ENCODE measurements at places on chromosomes 12 and 14. TPM values are rescaled to one million over a fixed set of nuclear protein-coding genes. Genes with fewer than 3 reads are reported as not detected.

GRCh38 chr14:71013551-71014192 lies 106.4 kb downstream of the PCNX1 start:
- DNase-seq: no peak

DNA sequence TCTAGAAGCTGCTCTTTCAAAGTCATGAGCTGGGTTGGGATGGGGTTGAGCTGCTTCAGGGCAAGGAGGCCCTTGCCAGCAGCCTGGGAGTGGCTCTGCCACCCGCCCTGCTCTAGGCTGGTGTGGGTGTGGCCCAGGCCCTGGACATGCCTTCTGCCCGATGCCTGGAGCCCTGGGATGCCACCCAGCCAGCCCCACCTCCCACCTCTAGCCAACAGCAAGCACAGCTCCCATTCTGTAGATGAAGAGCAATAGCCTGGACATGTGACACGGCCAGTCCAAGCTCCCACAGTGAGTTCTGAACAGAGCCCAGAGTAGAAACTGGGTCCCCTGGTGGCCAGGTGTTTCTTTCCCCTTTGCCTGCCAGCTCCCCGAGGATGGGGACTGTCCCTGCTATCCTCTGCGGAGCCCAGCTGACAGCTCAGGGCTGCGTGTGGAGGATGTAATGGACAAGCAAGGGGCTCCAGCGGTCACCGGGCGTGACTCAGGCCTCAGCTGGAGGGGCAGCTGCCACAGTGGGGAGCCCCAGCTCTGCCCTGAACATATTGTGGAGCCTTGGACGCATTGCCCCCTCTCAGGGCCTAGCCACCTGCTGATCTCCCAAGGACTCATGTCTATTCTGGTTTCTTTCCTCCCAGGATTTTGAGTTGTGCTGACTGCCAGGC lies 165.2 kb downstream of the TSPAN9 start:
- DNase-seq: no peak

- DNase-seq: no peak
These were observed 157.1 kb downstream of the PLCZ1 start for GRCh38 chr12:18580706-18581105.

DNA sequence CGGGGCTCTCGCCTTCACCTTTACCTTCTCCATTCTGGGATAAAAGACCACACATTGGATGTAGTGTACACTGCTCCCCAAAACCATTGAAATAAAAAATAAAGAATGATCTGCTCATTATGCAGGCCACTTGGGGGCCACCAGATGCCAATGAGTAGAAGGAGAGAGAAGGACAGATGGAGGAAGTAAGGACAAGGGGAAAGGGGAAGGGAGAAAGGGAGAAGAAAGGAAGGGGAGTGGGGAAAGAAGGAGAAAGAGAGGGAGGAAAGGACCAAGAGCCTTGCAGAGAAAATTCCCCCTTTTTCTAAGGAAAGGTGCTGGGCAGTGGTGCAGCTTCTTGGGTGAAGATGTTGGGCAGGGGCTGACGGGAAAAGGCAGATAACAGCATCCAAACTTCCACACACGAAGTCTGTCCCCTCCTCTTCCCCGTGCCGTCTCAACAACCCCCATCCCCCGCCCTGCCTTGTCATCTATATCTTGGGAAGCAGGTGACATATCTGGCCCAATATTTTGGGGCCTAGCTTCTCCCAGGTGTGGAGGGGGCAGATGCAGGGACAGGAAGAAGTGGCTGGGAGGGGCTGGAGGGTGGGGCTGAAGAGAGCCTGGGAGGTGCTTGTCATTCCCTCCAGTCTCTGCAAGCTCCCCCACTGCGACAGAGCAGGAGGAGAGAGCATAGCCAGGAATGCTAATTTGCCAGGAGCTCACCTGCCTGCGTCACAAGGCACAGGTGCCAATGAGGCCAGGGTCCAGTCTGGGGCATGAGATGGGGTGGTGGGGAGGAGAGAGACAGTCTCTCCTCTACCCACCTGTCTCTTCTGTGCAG lies 107.5 kb downstream of the SINHCAF start:
- no peak for DNase-seq

DNA sequence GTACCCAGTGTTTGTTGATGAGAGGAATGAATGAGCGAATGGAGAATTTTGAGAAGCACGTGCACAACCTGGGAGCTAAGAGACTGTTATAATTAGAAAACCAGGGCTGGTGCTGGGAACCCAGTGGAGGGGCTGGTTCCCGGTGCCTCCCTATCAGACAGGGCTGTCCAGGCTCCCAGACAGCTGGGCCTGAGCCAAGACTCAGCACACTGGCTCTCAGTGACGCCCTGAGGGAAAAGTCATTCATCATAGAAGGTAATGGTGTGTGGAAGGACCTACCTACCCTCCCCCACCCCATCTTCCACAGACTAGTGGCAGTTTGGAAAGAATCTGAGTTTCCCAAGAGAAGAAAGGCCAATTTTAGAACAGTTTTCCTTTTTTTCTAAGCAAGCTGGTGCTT lies 34.7 kb downstream of the KCNA5 start:
- no peak for DNase-seq

DNA sequence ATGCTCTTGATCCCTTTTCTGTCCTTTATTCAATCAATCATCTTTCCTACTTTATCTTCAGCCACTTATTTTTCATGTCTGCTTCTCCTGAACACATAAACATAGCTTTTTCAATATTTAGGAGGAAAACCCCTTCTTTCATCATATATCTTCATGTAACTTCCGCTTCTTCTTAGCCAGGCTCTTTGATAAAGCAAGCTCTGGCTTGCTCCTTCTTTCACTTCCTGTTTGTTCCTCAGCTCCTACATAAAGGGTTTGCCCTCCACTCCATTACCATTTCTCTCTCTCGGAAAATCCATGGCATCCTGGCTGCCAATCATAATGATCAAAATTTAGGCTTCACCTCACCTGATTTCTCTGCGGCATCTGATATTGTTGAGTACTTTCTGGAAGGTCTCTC lies 33.7 kb upstream of the HELB start:
- peak; percentile 69 for DNase-seq

DNA sequence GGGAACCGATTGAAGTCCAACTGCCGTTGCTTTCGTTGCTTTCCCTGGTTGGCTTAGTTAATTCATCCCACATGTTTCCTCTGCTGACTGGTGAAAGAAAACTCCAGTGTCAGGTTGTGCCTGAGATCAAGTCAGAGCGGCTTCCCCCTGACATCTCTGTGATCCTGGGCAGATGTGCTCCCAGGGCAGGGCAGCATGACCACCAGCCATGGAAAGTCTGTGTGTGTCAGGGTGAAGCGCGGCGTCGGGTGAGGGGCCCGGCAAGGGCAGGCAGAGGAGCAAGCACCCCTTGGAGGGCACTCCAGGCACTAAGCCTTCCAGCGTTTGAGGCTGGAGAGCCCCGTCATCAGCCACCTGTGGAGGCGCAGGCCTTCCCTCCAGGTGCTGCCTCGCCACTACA lies 54.5 kb upstream of the IGF1 start:
- no peak for DNase-seq

DNA sequence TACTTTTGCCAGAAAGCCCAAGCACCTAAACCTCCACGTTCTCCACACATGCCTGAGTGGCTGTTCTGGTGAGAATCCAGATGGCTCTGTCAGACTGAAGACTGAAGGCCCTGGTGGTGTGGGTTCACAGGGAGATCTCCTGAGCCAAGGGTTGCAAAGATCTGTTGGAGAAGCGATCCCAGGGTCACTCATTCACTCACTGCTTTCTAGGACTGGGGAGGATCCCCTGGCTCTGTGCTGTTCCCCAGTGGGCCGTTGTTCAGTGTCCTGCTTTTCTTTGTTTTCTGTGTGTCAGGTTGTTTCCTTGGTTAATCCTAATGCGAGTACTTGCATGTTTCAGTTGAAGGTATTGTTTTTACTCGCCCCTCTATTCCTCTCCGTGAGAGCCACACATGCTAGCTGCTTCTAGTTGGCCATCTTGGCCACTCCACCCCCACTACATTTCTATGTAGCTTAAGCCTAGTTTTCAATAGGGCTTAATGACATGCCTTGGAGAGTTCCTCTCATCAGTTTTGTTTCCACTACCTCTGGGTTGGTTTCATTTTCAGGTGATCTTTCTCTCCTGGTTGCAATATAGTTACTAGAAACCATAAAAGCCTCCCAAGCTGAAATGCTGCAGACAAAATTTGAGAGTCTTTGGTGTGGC lies 144.5 kb upstream of the SLC38A2 start:
- peak; percentile 27 for DNase-seq

DNA sequence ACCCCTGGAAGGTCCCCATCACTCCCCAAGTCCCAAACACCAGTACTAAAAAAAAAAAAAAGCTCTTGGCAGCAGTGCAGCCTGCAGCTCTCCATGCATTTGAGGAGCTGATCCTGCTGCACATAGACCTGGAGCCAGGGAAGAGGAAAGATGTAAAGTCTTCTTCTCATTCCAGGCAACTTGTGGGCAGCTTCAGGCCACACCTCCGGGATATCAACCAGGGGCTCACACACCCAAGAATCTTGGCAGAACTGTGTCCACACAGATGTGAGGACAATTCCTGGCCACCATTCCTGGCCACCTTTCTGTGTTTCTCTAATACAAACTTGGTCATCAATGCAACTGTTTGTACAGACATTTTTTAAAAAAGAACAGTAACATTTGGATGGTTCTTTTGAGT lies 72.7 kb downstream of the TMEM132C start:
- DNase-seq: no peak

GRCh38 chr12:47987411-47988072 lies 16.7 kb downstream of the COL2A1 start:
- DNase-seq: no peak

DNA sequence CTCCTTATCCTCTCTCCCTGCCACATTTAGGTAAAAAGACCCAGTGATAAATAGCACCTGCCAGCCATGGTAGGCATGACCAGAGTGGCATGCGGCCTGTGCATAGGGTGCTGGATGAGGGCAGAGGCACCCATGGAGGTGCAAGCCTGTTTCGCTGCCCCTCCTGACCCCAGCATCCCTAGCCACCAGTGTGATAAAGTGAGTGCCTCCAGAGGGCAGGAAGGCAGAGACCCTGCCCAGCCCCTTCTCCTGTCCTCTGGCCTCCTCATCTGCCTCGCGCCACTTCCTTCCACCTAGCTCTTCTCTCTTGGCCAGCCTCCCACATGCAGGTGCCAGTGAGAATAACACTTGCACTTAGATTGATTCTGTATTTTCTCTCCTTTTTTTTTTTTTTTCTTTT lies 108.3 kb upstream of the FUT8 start:
- no peak for DNase-seq

GRCh38 chr12:122081697-122082221 lies 3.2 kb downstream of the MLXIP start:
- DNase-seq: peak; percentile 40

DNA sequence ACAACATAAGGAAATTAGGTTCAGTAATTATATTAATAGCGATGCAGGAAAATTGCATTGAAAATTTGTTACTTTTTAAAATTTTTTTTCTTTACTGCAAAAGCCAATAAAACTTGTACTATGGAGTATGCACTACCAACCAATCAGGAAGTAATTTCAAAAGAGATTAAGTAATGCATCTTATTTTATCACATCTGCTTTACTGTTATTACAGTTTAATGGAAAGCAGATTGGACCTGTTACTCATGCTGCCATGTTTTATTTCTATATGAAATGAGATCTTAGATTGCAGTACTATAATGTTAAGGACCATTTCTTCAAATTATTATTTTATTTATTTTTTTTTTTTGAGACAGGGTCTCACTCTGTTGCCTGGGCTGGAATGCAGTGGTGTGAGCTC lies 1.7 kb upstream of the STRN3 start:
- DNase-seq: no peak

GRCh38 chr12:95066091-95066855 lies 7.1 kb downstream of the NR2C1 start:
- peak; percentile 75 for DNase-seq

DNA sequence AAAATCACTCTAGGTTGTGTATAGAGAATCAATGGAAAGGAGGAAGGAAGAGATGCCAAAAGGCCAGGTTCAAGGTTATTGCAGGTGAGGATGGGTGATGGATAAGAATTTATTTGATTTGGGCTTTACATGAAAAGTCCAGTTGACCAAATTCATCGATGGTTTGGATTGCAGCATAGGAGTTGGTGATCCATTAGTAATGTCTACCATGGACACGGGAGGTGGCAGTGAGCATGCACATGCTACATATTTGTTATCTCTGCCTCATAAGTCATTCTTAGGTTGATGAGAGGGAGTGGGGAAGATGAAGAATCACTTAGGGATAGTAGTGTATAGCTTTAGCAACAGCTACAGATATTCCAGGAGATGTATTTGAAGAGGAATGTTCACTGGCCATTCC lies 211.4 kb downstream of the PHETA1 start:
- DNase-seq: no peak

DNA sequence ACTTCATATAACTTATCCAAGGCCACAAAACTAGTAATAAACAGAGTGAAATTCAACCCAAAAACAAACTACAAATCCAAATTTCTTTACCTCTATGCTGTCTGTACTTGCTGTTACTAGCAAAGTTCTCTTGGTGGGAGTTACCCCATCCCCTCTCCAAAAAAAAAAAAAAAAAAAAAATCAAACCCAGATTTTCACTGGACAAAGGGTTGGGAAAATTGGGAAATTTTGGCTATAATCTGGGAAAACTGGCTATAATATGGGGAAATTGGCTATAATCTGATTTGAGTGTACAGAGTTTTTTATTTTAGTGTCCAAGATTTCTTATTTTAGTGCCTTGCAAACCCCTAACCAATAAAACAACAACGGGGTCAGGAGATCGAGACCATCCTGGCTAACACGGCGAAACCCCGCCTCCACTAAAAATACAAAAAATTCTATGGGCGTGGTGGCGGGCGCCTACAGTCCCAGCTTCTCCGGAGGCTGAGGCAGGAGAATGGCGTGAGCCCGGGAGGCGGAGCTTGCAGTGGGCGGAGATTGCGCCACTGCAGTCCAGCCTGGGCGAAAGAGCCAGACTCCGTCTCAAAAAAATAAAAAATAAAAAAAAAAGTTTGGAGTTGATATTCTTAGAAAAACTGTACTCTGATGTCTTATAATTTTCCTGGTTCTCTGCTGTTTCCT lies 148.4 kb downstream of the CHST11 start:
- DNase-seq: no peak

DNA sequence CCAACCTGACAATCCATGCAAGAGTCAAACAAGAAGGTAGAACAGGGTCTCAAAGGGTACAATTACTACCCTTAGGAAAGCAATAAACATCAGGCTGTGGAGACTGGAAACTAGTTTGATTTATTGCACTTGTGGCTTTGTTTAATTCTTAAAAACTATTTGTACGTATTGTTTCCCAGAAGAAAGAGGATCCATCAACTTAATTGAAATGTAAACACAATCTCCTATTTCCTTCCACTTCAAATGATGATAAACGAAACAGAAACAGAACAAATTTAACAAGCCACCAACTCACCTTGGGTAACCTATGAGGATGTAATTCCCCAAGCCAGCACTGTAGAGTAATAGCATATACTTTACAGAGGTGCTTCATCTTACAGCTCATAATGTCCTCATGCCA lies 8.0 kb downstream of the STXBP6 start:
- no peak for DNase-seq

Gene ARHGEF25
- total RNA-seq: 0.26 TPM

Gene C14orf180
- total RNA-seq: not detected

Gene RNU7-1
- not detected for total RNA-seq

Gene SLC5A8
- total RNA-seq: not detected

Gene INSM2
- total RNA-seq: not detected

Gene GDF3
- not detected for total RNA-seq

Gene RIN3
- total RNA-seq: 2.9 TPM

Gene CCDC85C
- 26.6 TPM for total RNA-seq

Measured in bronchial epithelial cell (primary cell).